ENCODE measurements at places on chromosomes 6 and 20.

GRCh38 chr6:130035211-130035610, 16.8 kb downstream of the L3MBTL3 start:
- no peak for DNase-seq

GRCh38 chr6:153898360-153899059, 140.5 kb upstream of the OPRM1 start:
- no peak for DNase-seq

DNA sequence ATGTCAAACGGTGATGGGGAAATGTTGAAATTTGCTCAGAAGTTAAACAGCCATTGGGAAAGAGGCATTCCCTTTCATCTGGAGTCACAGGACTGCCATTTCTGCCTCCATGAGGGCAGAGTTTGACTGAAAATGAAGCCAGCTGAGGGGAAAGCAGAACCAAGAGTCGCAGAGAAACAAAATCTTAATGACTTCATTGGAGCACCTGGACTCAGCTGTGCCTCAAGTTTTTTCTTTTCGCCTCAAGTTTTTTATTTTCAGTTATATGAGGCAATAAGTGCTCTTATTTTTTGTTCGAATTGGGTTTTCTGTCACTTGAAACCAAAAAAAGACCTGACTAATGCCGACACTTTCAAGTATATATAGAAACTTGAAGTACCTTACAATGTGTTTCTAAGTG, 161.3 kb downstream of the PKHD1 start:
- DNase-seq = no peak

GRCh38 chr6:157761926-157762325, 61.1 kb upstream of the SNX9 start:
- DNase-seq = no peak

DNA sequence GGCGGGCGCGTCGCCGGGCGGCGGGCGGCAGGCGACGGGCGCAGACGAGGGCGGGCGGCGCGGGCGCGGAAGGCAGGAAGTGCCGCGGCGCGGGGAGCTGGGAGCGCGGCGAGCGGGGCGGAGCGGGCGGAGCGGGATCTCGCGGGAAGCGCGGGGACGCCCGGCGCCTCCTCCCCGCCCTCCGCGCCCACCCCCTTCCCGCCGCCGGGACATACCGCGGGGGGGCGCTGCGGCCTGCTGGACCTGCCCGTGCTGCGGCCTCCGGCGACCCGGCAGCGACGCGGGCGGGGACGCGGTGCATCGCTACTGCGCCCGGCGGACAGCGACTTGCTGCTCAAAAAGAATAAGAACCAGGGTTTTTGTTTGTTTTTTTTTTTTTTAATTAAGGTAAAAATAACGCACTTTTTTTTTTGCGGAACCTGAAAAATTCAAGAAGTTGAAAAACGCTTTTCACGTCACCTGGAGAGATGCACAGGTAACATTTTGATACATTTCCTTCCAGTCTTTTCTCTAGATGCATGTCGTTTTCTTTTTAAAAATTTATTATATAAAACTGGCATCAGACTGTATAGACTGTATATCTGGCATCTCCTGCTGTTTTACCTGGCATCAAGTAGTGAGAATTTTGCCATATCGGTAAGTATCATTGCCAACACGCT, at the start of gene CENPB:
Gene CENPB (minus strand): TSS at position 76 of the 659 bp plus-strand sequence. CDS start 257 bp downstream, outside the sequence.
- DNase-seq = no peak

DNA sequence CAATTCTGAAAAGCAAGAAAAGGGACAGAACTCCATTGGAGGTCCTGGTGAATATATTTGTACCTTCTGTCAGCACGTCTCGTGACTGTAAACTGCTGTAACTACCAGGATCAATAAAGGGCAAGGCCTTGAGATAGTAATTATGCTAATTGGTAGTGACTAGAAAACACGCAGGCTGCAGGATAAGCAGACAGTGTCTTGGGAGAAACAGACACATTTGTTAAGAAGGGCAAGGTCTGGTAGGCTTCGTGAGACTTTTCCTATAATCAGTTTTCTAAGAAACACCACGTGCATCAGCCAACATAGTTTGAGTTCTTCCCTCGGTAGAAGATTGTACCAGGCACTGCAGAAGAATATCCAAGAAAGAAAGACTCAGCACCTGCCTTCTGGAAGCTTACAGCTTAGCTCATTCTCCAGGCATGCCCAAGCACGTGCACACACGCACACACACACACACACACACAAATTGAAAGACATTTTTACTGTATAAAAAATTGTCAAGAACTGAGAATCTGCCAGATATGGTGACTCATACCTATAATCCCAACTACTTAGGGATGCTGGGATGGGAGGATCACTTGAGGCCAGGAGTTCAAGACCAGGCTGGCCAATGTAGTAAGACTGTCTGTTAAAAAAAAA, 167.0 kb upstream of the SASH1 start:
- no peak for DNase-seq

DNA sequence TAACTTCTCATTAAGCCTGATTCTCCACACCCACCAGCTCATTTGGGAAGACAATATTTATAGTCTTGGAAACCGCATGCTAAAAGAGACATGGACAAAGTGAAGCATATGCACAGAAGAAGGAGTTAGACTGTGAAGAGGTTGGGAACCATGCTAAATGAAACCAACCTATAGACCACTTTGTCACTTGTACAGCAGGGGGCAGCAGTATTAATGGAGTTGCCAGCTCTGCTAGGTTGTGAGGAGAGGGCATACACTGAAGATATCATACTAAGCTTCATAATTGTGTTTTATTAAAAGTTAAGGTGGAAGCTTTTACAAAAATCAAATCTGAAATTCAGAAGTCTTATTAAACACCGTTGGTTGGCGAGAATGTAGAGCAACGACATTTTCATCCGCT, 38.3 kb upstream of the HMGCLL1 start:
- no peak for DNase-seq

DNA sequence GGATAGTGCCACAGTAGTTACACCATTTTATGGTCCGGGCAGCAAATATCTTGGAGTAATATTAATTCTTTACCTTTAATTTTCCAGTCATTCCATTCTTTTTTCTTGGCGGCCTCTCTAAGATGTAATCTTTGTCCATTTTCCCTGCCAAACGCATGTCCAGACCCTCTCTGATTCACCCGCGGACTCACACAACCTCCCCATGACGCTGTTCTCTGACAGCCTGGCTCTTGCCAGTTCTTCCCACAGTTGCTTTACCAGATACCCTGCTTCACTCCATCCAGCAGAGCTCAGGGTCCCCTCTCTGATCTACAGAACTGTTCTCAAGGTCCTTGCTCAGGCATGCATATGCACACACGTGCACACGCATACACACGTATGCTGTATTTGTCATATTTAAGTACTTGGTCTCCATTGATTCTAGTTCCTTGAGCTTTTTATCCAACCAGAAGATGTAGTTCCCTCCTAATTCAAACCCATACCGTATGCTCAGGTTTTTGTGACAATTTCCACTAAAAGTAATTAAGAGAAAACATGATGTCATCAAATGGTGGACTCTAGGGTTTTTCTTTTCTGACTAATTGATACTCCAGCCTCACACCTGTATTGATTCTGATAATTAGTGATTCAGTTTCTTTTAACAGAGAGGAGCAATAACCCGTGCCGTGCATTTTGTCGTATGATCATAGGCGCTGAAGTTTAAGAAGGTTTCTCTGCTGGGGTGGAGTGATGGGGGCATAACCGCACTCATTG, 10.0 kb downstream of the BPHL start:
- no peak for DNase-seq

GRCh38 chr6:111551521-111552231, 54.0 kb downstream of the TRAF3IP2 start:
- DNase-seq = no peak

DNA sequence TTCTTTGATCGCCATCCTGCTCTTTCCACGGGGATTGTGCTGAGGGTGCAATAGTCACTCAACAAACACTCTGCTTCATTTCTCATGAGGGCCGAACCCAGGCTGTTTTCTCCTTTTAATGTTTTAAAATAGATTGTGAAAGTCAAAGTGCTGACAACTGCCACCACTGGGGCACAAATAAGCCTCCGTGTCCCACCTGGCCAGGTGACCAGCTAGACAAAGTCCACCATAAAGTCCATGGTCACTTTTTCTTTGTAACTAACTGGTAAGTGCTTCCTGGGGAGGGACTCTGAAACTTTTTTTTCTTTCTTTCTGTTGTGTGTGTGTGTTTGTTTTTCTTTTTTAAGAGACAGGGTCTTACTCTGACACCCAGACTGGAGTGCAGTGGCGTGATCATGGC, 219.8 kb downstream of the LY86 start:
- no peak for DNase-seq

GRCh38 chr20:47464380-47465101, 37.1 kb upstream of the NCOA3 start:
- peak; percentile 91 for DNase-seq

- DNase-seq = no peak
Observed at GRCh38 chr6:62323818-62324431, 37.9 kb upstream of the KHDRBS2 start.

DNA sequence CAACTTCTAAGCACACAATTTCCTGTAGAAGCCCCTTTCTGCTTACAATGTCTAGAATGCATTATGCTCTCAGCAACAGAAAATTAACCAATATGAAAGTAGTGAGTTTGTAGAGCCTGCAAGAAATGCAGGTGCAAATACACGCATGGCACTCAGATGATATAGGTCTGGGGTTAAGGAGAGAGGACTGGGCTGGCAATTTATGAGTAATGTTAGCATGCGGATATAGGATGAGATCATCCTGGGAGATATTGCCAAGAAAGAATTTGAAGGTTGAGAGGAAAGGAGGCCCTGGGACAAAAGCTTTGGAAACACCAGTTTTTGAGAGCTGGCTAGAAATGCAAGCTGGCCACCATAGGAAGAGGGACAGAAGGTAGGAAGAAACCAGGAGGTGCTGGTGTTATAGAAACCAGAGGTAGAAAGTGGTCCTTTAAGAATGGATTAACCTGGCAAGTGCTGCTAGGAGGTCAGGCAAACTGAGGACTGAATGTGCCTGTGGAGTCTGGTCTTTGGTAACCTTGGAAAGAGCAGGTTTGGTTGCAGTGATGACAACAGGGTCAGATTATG, 183.2 kb upstream of the MYLIP start:
- no peak for DNase-seq

DNA sequence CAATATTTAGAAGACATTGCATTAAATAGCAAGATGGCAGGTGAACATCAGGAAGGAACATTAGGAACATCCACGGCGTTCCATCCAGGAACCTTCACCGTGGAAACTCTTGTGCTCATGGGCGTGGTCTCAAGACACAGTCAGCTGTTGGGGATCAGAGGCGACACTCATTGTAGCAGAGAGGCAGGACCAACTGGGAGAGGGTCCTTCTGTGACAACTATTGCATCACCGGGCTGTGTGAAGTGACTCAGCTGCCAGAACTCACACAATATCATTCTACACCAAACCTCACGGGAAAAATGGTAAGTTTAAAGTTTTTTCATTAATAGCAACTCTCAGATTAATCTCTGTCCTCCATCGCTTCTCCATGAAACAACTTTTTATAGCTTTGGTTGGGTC, 334.8 kb upstream of the SULF2 start:
- no peak for DNase-seq

GRCh38 chr20:55095745-55096400, 620.5 kb downstream of the DOK5 start:
- no peak for DNase-seq

- no peak for DNase-seq
Observed at GRCh38 chr20:42095221-42095620, 477.0 kb upstream of the CHD6 start.

DNA sequence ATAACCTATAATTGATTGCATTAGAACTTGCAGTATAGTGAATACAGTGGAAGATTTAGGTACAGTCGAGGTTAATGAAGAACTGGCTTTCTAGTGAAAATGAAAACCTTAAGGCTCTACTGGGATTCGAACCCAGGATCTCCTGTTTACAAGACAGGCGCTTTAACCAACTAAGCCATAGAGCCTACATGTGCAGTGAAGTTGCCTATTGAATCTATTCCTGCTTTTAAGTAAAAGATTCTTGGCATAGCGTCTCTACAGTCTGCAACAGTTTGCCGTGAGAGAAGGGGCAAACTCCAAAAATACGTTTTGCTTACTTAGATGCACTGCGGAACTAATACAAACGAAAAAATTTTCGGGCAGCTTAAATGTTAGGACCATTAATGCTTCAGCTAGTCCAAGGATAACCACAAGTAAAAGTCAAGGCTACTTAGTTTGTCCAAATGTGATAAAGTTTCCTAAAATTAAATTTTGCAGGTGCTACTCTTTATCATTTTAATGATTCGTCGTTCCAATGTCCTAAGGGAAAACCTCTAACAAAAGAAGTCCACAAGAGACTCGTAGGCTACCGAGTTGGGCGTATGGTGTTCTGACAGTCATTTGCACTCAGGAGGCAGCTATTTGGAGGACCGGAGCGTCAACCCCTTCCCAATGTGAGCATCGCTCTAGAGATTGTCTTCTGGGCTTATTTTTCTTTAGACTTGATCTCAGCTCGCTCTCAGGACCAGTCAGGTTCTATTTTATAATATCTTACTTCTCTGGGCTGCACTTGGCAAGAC, 31.3 kb upstream of the ZSCAN23 start:
- DNase-seq = peak; percentile 70

GRCh38 chr6:144334150-144334708, 49.1 kb downstream of the UTRN start:
- DNase-seq = no peak

DNA sequence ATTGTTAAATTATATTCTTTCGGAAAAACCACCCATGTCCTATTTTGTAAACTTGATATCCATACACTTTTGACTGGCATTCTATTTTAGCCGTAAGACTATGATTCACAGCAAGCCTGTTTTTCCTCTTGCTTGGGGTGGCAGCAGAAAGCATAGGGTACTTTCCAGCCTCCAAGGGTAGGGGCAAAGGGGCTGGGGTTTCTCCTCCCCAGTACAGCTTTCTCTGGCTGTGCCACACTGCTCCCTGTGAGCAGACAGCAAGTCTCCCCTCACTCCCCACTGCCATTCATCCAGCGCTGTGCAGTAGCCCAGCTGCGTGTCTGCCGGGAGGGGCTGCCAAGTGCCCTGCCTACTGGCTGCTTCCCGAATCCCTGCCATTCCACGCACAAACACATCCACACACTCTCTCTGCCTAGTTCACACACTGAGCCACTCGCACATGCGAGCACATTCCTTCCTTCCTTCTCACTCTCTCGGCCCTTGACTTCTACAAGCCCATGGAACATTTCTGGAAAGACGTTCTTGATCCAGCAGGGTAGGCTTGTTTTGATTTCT, 2.1 kb upstream of the ESR1 start:
- DNase-seq = no peak

GRCh38 chr6:30071858-30072257, 3.7 kb downstream of the RNF39 start:
- no peak for DNase-seq

GRCh38 chr6:135358251-135358821, 139.2 kb downstream of the AHI1 start:
- peak; percentile 55 for DNase-seq

DNA sequence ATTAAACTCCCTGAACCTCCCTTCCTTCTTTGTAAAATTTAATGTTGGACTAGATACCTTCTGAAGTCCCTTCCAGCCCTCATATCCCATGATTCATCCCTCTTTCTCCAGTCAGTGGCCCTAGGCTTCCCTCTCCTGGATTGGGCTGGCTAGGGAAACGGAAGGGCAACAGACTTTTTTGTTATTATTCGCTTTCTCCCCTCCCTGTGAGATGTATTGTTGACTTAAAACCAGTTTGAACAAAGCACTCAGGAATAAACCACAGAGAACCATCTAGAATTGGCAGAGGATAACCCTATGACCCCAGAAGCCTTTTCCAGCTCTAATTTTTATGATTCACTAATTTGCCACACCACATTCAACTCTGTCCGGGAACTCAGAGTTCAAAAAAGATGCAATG, 239.7 kb upstream of the SUPT3H start:
- no peak for DNase-seq

- no peak for DNase-seq
Observed at GRCh38 chr6:41214559-41215238, 13.4 kb upstream of the TREML4 start.

GRCh38 chr6:151254451-151255081, 14.8 kb downstream of the AKAP12 start:
- no peak for DNase-seq
